Breast epithelium (tissue), 4 donors: ENCODE measurements at places on chromosomes 1 and 21.
A peak's percentile ranks its signal among the peaks of the same experiment; 100 is the strongest.

DNA sequence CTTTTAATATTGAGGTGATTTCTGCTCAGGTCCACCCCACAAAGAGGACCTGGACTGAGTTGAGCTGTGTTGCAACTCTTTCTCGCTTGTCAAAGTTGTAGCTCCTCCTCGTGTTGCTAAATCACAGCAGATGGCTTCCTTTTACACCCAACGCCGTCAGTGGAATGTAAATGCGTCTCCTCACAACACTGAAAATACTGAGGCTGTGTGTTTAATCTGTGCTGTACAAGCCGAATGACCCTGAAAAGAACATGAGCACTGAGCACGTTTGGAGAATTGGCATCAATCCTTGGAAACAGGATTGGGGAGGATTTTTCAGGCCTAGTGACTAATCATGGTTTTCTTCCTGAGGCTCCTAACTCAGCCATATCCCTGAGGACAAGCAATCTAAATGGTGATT is 196.0 kb downstream of the CRB1 start:
- no peaks in the 10 kb centered on the region for H3K4me1 ChIP-seq
- no peaks in the 10 kb centered on the region for H3K36me3 ChIP-seq
- no peaks in the 10 kb centered on the region for H3K27me3 ChIP-seq

DNA sequence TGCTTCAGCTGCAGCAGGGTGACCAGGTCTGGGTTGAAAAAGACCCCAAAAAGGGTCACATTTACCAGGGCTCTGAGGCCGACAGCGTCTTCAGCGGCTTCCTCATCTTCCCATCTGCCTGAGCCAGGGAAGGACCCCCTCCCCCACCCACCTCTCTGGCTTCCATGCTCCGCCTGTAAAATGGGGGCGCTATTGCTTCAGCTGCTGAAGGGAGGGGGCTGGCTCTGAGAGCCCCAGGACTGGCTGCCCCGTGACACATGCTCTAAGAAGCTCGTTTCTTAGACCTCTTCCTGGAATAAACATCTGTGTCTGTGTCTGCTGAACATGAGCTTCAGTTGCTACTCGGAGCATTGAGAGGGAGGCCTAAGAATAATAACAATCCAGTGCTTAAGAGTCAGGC is 2.9 kb downstream of the C1QA start:
- no peak for DNase-seq
- no peak overlapping the region for H3K27ac ChIP-seq
- H3K4me1 ChIP-seq: no peaks in the 10 kb centered on the region
- no peak overlapping the region for H3K4me3 ChIP-seq
- no peaks in the 10 kb centered on the region for H3K27me3 ChIP-seq
- no peaks in the 10 kb centered on the region for H3K36me3 ChIP-seq

GRCh38 chr1:84913555-84913892 is 20.5 kb upstream of the LPAR3 start:
- H3K27ac ChIP-seq: no peak overlapping the region
- no peaks in the 10 kb centered on the region for H3K4me1 ChIP-seq
- no peak for DNase-seq
- H3K4me3 ChIP-seq: no peak overlapping the region
- no peaks in the 10 kb centered on the region for H3K27me3 ChIP-seq

GRCh38 chr1:113390871-113391648 is 745 bp downstream of the MAGI3 start:
- peak overlapping the region; percentile 92 for H3K27ac ChIP-seq
- H3K4me3 ChIP-seq: peak overlapping the region; percentile 95
- DNase-seq: peak; percentile 36
- no peaks in the 10 kb centered on the region for H3K27me3 ChIP-seq

- H3K27ac ChIP-seq: no peak overlapping the region
- no peak for DNase-seq
- no peaks in the 10 kb centered on the region for H3K36me3 ChIP-seq
- no peaks in the 10 kb centered on the region for H3K27me3 ChIP-seq
Observed at GRCh38 chr1:49465486-49466185, 558.1 kb downstream of the AGBL4 start.

GRCh38 chr21:34031835-34032370 is 41.5 kb upstream of the MRPS6 start:
- DNase-seq: no peak
- H3K4me3 ChIP-seq: no peak overlapping the region
- H3K27ac ChIP-seq: no peak overlapping the region
- H3K36me3 ChIP-seq: no peaks in the 10 kb centered on the region

- no peak for DNase-seq
- peaks cover 6% of the 10 kb centered on the region for H3K27me3 ChIP-seq
- H3K4me3 ChIP-seq: no peak overlapping the region
- H3K36me3 ChIP-seq: no peaks in the 10 kb centered on the region
Observed at GRCh38 chr21:44537930-44538911, 1.8 kb downstream of the KRTAP10-1 start.

- no peaks in the 10 kb centered on the region for H3K27me3 ChIP-seq
- H3K36me3 ChIP-seq: no peaks in the 10 kb centered on the region
- no peak overlapping the region for H3K4me3 ChIP-seq
- DNase-seq: no peak
Observed at GRCh38 chr1:15900662-15901279, 53.3 kb downstream of the SPEN start.

DNA sequence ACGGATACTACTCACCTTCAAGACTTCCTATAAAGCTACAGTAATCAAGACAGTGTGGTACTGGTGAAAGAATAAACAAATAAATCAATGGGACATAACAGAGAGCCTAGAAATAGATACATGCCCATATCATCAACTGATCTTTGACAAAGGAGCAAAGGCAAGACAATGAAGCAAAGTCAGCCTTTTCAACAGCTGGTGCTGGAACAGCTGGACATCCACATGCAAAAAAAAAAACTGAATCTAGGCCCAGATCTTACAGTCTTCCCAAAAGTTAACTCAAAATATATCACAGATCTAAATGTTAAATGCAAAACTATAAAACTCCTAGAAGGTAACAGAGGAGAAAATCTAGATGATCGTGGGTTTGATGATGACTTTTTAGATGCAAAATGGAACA is 170.3 kb downstream of the MIS18A start:
- no peak overlapping the region for H3K27ac ChIP-seq
- DNase-seq: no peak
- H3K4me1 ChIP-seq: no peaks in the 10 kb centered on the region
- no peak overlapping the region for H3K4me3 ChIP-seq
